Testis (tissue), 5 donors: ENCODE measurements at places on chromosomes 5 and 9. TPM values are rescaled to one million over a fixed set of nuclear protein-coding genes. Genes with fewer than 3 reads are reported as not detected.
A peak's percentile ranks its signal among the peaks of the same experiment; 100 is the strongest.

RASGRF2 gene
- total RNA-seq, result 11.3 TPM

PITX1 gene
- total RNA-seq, result 3.0 TPM

ECM2 gene
- total RNA-seq, result 16.7 TPM

PAEP gene
- not detected for total RNA-seq

AJM1 gene
- 24.6 TPM for total RNA-seq

NRG2 gene
- total RNA-seq, result 23.2 TPM

PCDHGA3 gene
- total RNA-seq, result 19.3 TPM

ELP1 gene
- 36.6 TPM for total RNA-seq

GRCh38 chr9:128724744-128725211, 851 bp upstream of the ZDHHC12 start:
- peaks cover 8% of the 10 kb centered on the region for H3K4me1 ChIP-seq
- H3K27ac ChIP-seq, result peak overlapping the region; percentile 21
- H3K36me3 ChIP-seq, result no peaks in the 10 kb centered on the region

DNA sequence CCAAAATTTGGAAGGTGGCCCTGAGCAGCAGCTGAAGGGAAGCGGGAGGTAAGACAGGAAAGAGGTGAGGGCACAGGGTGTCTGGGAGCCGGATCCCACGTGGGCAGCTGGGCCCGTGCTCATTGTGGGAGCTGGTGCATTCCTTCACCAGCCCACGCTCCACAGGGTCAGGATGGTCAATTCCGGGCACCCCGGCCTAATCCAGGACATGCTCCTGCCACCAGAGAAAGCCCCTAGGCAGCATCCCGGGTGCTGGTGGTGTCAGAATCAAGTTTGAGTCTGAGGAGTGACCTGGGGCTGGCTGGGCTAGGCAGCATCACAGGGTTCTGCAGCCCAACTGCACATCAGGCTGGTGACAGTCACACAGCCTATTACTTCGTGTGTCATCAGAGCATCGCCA, 7.1 kb upstream of the PDCD6 start:
- H3K36me3 ChIP-seq, result no peaks in the 10 kb centered on the region
- peaks cover 3% of the 10 kb centered on the region for H3K4me1 ChIP-seq
- no peaks in the 10 kb centered on the region for H3K27me3 ChIP-seq
- H3K27ac ChIP-seq, result no peak overlapping the region
- no peak for DNase-seq

GRCh38 chr5:89397096-89397495, 514.1 kb upstream of the MEF2C start:
- no peaks in the 10 kb centered on the region for H3K27me3 ChIP-seq
- H3K4me3 ChIP-seq, result no peak overlapping the region
- no peak for DNase-seq
- H3K4me1 ChIP-seq, result no peaks in the 10 kb centered on the region
- no peaks in the 10 kb centered on the region for H3K36me3 ChIP-seq

DNA sequence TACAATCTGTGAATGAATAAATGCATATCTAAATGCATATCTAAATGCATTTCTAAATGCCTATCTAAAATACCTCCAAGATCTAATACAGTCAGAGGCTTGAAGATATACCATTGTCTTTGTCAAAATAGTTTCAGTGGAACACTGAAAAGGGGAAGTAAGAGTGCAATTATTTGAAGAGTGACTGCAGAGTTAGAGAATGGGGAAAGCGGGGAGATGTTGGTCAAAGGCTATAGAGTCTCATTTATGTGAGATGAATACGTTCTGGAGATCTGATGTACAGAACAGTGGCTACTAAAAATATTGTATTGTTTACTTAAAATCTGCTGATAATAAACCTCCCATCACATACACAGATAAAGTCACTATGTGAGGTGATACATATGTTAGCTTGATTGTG, 1126.2 kb upstream of the CDH9 start:
- no peaks in the 10 kb centered on the region for H3K27me3 ChIP-seq
- no peaks in the 10 kb centered on the region for H3K4me1 ChIP-seq
- H3K4me3 ChIP-seq, result no peak overlapping the region
- DNase-seq, result no peak
- no peaks in the 10 kb centered on the region for H3K36me3 ChIP-seq
- no peak overlapping the region for H3K27ac ChIP-seq

- H3K4me1 ChIP-seq, result peaks cover 25% of the 10 kb centered on the region
- no peak for DNase-seq
- H3K27ac ChIP-seq, result no peak overlapping the region
- H3K4me3 ChIP-seq, result no peak overlapping the region
Observed at GRCh38 chr9:133955821-133956411, 36.2 kb downstream of the VAV2 start.

- no peak for DNase-seq
- H3K4me1 ChIP-seq, result no peaks in the 10 kb centered on the region
- no peak overlapping the region for H3K4me3 ChIP-seq
Observed at GRCh38 chr9:94934816-94935328, 208.4 kb downstream of the AOPEP start.

DNA sequence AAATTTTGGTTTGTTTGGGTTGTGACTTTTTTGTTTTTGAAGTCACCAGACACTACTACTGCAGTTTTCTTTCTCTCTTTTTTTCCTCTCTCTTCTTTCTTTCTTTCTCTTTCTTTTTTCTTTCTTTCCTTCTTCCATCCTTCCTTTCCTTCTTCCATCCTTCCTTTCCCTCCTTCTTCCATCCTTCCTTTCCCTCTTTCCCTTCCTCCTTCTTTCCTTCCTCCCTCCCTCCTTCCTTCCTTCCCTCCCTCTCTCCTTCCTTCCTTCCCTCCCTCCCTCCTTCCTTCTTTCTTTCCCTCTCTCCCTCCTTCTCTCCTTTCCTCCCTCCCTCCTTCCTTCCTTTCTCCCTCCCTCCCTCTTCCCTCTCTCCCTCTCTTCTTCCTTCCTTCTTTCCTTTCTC, 230.3 kb upstream of the TYRP1 start:
- no peaks in the 10 kb centered on the region for H3K4me1 ChIP-seq
- no peaks in the 10 kb centered on the region for H3K36me3 ChIP-seq
- no peak overlapping the region for H3K4me3 ChIP-seq
- no peak for DNase-seq
- no peaks in the 10 kb centered on the region for H3K27me3 ChIP-seq
- no peak overlapping the region for H3K27ac ChIP-seq

GRCh38 chr9:126516936-126517832, 96.5 kb upstream of the LMX1B start:
- peak; percentile 50 for DNase-seq
- H3K4me1 ChIP-seq, result no peaks in the 10 kb centered on the region
- H3K4me3 ChIP-seq, result no peak overlapping the region
- H3K27me3 ChIP-seq, result no peaks in the 10 kb centered on the region

GRCh38 chr5:77087484-77088261, 588 bp upstream of the ZBED3 start:
- H3K36me3 ChIP-seq, result no peaks in the 10 kb centered on the region
- no peaks in the 10 kb centered on the region for H3K27me3 ChIP-seq
- peak; percentile 18 for DNase-seq
- H3K4me1 ChIP-seq, result peaks cover 7% of the 10 kb centered on the region
- peak overlapping the region; percentile 96 for H3K27ac ChIP-seq

DNA sequence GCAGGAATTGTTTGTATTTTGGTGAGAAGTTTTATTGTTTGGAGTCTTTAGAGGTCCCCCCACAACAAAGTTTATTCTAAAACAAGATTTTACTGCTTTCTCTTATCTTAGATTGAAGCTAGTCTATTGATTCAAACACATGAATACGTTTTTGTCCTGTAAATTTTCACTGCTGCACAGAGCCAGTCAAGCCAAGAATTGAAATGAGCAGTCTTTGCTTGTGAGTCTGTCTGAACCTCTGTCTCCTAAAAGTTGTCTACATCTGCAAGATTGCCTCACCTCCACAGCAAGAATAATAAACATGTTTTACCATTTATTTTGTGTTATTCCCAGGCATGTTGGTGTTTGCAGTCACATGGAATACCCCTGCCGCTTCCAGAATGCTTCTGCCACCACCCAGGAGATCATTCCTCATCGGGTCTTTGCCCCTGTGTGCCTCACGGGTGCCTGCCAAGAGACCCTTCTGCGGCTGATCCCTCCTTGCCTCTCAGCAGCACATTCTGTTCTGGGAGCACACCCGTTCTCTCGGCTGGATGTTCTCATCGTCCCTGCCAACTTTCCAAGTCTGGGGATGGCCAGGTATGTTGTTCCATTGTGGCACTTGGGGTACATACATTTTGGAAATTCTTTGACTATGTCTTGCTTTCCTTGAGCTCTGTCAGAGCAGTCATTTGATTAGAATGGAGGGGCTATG, 74.1 kb downstream of the AOPEP start:
- H3K36me3 ChIP-seq, result no peaks in the 10 kb centered on the region
- H3K4me3 ChIP-seq, result no peak overlapping the region
- DNase-seq, result no peak
- peaks cover 9% of the 10 kb centered on the region for H3K4me1 ChIP-seq
- peak overlapping the region; percentile 81 for H3K27ac ChIP-seq

DNA sequence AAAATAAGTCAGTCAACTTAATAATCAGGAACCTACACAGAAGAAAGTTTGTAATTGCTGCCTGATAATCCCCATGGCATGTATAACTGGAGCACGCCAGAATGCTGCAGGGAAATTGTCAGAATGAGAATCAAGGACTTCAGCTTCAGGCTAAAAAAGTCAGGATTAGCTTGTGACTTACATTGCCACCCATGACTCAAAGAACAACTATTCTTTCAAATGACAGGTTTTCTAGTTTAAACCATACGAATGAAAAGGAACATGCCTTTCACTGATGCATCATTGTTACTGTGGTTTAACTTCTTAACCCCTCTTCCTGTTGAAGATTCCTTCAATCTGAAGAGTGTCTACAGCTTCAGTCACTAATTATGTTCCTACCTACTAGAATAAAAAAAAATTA, 112.4 kb downstream of the ISL1 start:
- no peaks in the 10 kb centered on the region for H3K4me1 ChIP-seq
- no peak overlapping the region for H3K27ac ChIP-seq
- H3K4me3 ChIP-seq, result no peak overlapping the region
- H3K36me3 ChIP-seq, result no peaks in the 10 kb centered on the region
- no peak for DNase-seq

DNA sequence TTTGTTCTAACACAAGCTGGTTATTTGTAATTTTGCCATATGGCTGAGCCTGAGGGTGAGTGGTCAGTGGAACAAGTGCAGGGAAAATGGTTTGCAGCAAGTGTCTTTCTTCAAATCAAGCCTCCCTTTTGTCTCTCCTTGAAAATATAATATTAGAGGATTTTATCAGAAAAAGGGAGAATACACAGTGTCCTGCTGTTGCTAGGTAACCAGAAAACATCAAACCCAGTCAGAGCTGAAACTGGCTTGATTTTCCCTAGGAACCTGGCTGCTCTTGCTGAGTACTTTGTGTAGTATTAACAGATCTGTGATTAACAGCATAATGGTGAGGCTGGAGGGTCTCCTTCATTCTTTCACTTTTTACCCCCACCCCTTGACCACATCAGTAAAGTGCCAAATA, 314.0 kb downstream of the ARHGEF28 start:
- H3K4me1 ChIP-seq, result no peaks in the 10 kb centered on the region
- no peak overlapping the region for H3K4me3 ChIP-seq
- no peak overlapping the region for H3K27ac ChIP-seq

- H3K36me3 ChIP-seq, result no peaks in the 10 kb centered on the region
- DNase-seq, result no peak
- H3K4me1 ChIP-seq, result no peaks in the 10 kb centered on the region
- no peak overlapping the region for H3K27ac ChIP-seq
- H3K4me3 ChIP-seq, result no peak overlapping the region
- H3K27me3 ChIP-seq, result no peaks in the 10 kb centered on the region
Observed at GRCh38 chr9:123789554-123790292, 140.2 kb downstream of the DENND1A start.

DNA sequence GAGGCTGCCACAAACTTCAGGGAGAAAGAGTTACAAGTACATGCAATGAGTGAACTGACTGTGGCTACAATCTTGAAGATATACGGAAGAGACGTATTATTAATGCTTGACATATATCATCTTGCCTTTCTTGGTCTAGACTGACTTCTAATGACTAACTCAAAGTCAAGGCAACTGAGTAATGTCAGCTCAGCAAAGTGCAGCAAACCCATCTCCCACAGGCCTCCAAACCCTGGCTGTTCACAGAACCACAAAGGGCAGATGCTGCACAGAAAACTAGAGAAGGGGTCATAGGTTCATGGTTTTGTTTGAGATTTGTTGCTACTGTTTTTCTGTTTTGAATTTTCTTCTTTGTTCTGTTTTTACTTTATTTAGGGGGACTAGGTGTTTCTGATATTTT, 21.0 kb downstream of the IL7R start:
- H3K36me3 ChIP-seq, result no peaks in the 10 kb centered on the region
- H3K27ac ChIP-seq, result no peak overlapping the region
- no peak overlapping the region for H3K4me3 ChIP-seq
- no peak for DNase-seq
- H3K4me1 ChIP-seq, result no peaks in the 10 kb centered on the region

GRCh38 chr9:108599571-108599970, 256.2 kb downstream of the ACTL7B start:
- no peaks in the 10 kb centered on the region for H3K36me3 ChIP-seq
- H3K4me1 ChIP-seq, result no peaks in the 10 kb centered on the region
- no peaks in the 10 kb centered on the region for H3K27me3 ChIP-seq
- no peak overlapping the region for H3K27ac ChIP-seq
- DNase-seq, result no peak
- no peak overlapping the region for H3K4me3 ChIP-seq

- no peak overlapping the region for H3K4me3 ChIP-seq
- DNase-seq, result no peak
- H3K27me3 ChIP-seq, result no peaks in the 10 kb centered on the region
- peaks cover 6% of the 10 kb centered on the region for H3K4me1 ChIP-seq
Observed at GRCh38 chr9:99359336-99359735, 137.3 kb downstream of the SEC61B start.

GRCh38 chr5:50564079-50564478, 102.4 kb upstream of the PARP8 start:
- no peak overlapping the region for H3K27ac ChIP-seq
- H3K4me3 ChIP-seq, result no peak overlapping the region
- DNase-seq, result no peak
- H3K27me3 ChIP-seq, result no peaks in the 10 kb centered on the region

DNA sequence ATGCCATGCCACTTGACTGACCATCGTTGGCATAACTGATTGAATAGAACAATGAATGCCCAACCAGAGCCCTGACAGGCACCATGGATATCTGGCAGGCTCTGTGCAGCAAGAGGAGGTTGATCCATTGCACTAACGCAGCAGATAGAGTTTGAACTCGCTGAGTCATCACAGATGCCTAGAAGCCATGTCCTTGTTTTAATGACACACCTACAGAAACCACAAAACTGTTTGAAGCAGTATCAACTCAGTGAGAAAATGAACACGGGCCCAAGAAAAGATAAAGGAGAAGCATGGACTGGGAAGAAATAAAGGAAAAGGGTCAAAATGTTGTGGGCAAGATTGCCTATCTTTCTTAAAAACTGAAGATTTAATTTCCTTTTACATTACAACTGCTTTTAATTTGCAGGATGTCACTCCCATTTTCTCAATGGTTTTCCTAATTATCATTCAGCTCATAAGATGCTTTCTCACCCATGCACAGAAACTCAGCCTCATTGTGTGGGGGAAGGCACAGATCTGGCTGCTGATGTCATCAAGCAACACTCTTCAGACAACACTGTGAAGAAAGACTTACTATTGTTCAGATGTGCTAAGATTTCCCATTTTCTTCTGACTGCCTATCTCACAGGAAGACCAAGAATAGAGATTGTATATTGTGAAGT, 129.0 kb downstream of the PIK3R1 start:
- no peaks in the 10 kb centered on the region for H3K36me3 ChIP-seq
- peaks cover 13% of the 10 kb centered on the region for H3K4me1 ChIP-seq
- H3K27ac ChIP-seq, result no peak overlapping the region
